ENCODE measurements at places on chromosomes 2 and 18.

GRCh38 chr2:9124231-9124741 lies 82.3 kb upstream of the ASAP2 start:
- DNase-seq: no peak

DNA sequence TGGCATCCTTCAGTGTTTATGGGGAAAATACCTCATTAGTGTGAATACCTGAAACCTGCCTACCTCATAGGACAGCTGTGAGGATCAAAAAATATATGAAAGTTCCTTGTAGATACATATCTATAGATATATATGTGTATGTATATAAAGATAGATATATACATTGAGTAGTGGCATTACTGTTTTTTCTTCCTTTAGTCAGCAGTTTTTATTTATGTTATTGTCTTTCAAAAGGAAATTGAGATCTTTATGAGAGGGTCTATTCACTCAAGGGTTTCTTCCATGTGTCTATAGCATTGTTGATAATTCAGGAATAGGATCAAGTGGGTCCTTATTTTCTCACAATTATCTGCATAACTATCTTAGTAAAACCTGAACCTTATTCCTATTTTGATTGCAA lies 6.6 kb downstream of the RMP24 start:
- no peak for DNase-seq

- DNase-seq: no peak
Observed at GRCh38 chr2:191631754-191632153, 46.2 kb upstream of the NABP1 start.

- DNase-seq: no peak
Observed at GRCh38 chr2:85053802-85054201, 79.4 kb upstream of the TCF7L1 start.

GRCh38 chr2:239116456-239117246 lies 268.8 kb downstream of the TWIST2 start:
- DNase-seq: no peak

- no peak for DNase-seq
Observed at GRCh38 chr18:2857491-2858131, 10.8 kb downstream of the EMILIN2 start.

GRCh38 chr2:219323434-219323833 lies 9.1 kb downstream of the RESP18 start:
- no peak for DNase-seq

- no peak for DNase-seq
Observed at GRCh38 chr18:37452682-37453385, 112.8 kb downstream of the CELF4 start.

GRCh38 chr2:102540882-102541281 lies 67.9 kb downstream of the SLC9A4 start:
- DNase-seq: no peak
